T-cell (primary cell): ENCODE measurements at places on chromosomes 1 and 21.

GRCh38 chr1:235105051-235106043 lies 23.3 kb downstream of the TOMM20 start:
- H3K4me1 ChIP-seq, result peaks cover 19% of the 10 kb centered on the region
- H3K27ac ChIP-seq, result peak overlapping the region; percentile 49
- H3K4me3 ChIP-seq, result peak overlapping the region; percentile 16
- peaks cover 27% of the 10 kb centered on the region for H3K36me3 ChIP-seq
- DNase-seq, result no peak

GRCh38 chr1:109438798-109439297 lies 12.6 kb upstream of the PSMA5 start:
- H3K36me3 ChIP-seq, result no peaks in the 10 kb centered on the region
- H3K4me3 ChIP-seq, result no peak overlapping the region
- no peak for DNase-seq
- H3K27ac ChIP-seq, result no peak overlapping the region

- no peak overlapping the region for H3K27ac ChIP-seq
- H3K4me3 ChIP-seq, result no peak overlapping the region
- H3K36me3 ChIP-seq, result no peaks in the 10 kb centered on the region
- no peaks in the 10 kb centered on the region for H3K27me3 ChIP-seq
- H3K4me1 ChIP-seq, result no peaks in the 10 kb centered on the region
Observed at GRCh38 chr1:12113433-12114339, 50.6 kb downstream of the TNFRSF8 start.

- H3K27ac ChIP-seq, result no peak overlapping the region
- H3K27me3 ChIP-seq, result no peaks in the 10 kb centered on the region
- peaks cover 37% of the 10 kb centered on the region for H3K4me1 ChIP-seq
- no peaks in the 10 kb centered on the region for H3K36me3 ChIP-seq
- DNase-seq, result no peak
Observed at GRCh38 chr1:155253208-155253607, 2.1 kb downstream of the ENTREP3 start.

- no peak overlapping the region for H3K27ac ChIP-seq
- no peaks in the 10 kb centered on the region for H3K4me1 ChIP-seq
- no peak for DNase-seq
- H3K27me3 ChIP-seq, result peaks cover 2% of the 10 kb centered on the region
- H3K36me3 ChIP-seq, result no peaks in the 10 kb centered on the region
- H3K4me3 ChIP-seq, result no peak overlapping the region
Observed at GRCh38 chr1:55444667-55445066, 229.5 kb upstream of the USP24 start.

GRCh38 chr21:39263372-39263771 lies 50.1 kb downstream of the BRWD1 start:
- H3K36me3 ChIP-seq, result peaks cover 67% of the 10 kb centered on the region
- no peaks in the 10 kb centered on the region for H3K27me3 ChIP-seq
- H3K27ac ChIP-seq, result no peak overlapping the region
- no peak for DNase-seq

DNA sequence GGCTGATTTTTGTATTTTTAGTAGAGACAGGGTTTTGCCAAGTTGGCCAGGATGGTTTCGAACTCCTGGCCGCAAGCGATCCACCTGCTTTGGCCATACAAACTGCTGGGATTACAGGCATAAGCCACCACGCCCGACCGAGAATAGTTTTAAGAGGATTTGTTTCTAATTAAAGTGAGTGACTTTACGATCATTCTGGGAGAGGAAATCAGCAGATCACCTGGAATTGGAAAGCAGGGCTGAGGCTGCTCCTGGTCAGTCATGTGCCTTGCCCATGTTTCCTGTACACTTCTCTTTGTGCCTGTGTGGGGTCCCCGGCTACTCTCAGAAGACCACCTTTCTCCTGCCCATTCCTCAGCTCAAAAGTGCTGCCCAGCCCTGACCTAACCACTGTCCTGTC lies 33.9 kb downstream of the ZBTB8B start:
- DNase-seq, result no peak
- H3K36me3 ChIP-seq, result no peaks in the 10 kb centered on the region
- H3K4me3 ChIP-seq, result no peak overlapping the region

- no peak within 1 kb of the TSS for H3K4me3 ChIP-seq
- no peaks in the 10 kb centered on the region for H3K27me3 ChIP-seq
- peaks cover 14% of the 10 kb centered on the region for H3K36me3 ChIP-seq
Observed at GRCh38 chr1:1331068-1331965, at the start of gene TAS1R3. Gene TAS1R3, plus strand, starts transcription at chr1:1331280. Its CDS starts 66 bp downstream, at chr1:1331346.

DNA sequence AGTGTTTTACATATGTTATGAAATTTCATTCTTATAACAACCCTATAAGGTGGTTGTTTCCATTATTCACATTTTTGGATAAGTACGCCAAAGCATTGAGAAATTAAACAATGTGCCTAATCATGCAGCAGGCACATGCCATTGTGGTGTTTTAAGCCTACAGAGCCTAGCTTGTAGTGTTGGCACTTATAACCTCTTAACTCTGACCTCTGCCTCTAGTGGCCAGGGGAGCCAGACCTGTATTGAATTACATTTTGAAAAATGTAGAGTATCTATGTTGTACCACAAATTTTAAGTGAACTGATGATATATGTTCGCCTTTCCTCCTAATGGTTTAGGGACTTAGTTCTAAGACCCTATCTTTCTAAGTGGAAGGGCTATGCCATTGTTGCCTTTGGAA lies 61.0 kb downstream of the KCNK2 start:
- no peaks in the 10 kb centered on the region for H3K4me1 ChIP-seq
- no peak overlapping the region for H3K27ac ChIP-seq
- no peak overlapping the region for H3K4me3 ChIP-seq
- H3K27me3 ChIP-seq, result no peaks in the 10 kb centered on the region
- DNase-seq, result no peak

- DNase-seq, result no peak
- H3K27me3 ChIP-seq, result peaks cover 2% of the 10 kb centered on the region
- no peak overlapping the region for H3K4me3 ChIP-seq
- H3K27ac ChIP-seq, result no peak overlapping the region
Observed at GRCh38 chr1:203379825-203380224, 28.9 kb upstream of the FMOD start.

- no peaks in the 10 kb centered on the region for H3K36me3 ChIP-seq
- no peaks in the 10 kb centered on the region for H3K4me1 ChIP-seq
- DNase-seq, result no peak
- no peak overlapping the region for H3K4me3 ChIP-seq
- no peaks in the 10 kb centered on the region for H3K27me3 ChIP-seq
- no peak overlapping the region for H3K27ac ChIP-seq
Observed at GRCh38 chr1:78078358-78078757, 32.6 kb downstream of the GIPC2 start.

DNA sequence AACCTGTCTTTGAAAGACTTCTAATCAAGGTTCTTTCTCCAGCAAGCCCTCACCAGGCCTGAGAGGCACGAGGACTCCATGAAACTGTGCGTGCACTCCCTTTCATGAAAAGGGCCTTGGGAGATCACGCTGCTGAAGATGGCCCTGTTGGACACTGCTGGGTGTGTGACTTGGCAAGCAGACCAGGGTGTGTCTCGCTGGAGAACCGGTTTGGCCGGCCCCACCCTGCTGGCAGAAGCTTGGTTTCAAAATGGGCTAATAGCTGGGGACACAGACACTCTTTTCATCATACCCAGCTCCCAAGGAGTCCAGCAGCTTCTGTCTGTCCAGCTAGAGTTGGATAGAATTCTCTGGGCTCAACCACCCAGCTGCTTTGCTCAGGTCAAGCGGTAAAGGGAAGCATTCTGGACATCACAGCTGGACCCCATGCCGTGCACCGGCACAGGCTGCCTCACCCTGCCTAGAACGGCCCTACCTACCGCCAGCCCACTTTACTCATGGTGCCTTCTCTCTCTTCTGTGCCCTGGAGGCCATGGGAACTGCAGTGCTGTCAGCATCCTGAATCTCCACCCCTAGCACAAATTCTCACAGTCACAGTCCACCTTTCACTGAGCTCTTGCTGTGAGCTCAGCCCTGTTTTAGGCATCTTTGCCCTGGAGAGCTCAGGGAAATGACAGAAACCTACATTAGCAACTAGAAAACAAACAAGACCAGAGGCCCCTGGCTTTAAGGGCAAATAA lies 24.6 kb downstream of the PKP1 start:
- no peaks in the 10 kb centered on the region for H3K27me3 ChIP-seq
- no peak for DNase-seq
- no peak overlapping the region for H3K27ac ChIP-seq
- H3K4me3 ChIP-seq, result no peak overlapping the region

GRCh38 chr1:33282791-33283190 lies 26.5 kb downstream of the ZNF362 start:
- H3K27me3 ChIP-seq, result no peaks in the 10 kb centered on the region
- DNase-seq, result no peak
- no peak overlapping the region for H3K27ac ChIP-seq
- no peaks in the 10 kb centered on the region for H3K4me1 ChIP-seq
- no peak overlapping the region for H3K4me3 ChIP-seq

DNA sequence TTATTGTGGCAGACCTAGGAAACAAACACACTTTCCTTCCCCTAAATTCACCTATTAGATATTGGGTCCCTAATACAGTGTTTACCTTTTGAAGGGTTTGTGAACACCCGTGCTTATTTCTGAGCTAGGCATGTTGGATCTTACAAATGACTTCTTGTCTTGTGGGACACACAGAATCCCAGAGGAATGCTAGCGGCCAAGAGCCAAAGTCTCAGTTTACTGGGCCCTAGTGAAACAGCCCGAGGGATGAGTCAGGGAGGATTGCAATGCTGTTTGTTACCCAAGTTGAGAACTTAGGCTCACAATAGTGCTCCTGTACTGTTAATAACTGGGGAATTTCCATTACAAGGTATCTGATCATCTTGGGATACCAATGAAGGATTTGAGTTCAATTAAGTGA lies 100.1 kb upstream of the AKT3 start:
- H3K27ac ChIP-seq, result no peak overlapping the region
- no peaks in the 10 kb centered on the region for H3K36me3 ChIP-seq
- H3K27me3 ChIP-seq, result peaks cover 7% of the 10 kb centered on the region

DNA sequence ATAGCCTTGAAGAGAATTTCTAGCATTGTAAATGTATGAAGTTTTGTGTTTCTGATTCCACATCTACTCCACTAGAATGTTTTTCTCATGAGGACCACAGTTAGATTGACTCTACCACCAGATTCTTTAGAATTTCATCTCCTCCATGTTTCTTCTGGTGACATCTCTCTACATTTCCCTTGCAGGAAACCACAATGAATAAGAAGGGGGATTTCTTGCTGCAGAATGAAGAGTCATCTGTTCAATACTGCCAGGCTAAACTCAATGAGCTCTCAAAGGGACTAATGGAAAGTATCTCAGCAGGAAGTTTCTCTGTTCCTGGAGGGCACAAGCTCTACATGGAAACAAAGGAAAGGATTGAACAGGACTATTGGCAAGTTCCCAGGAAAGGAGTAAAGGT lies 18.6 kb downstream of the GBP6 start:
- no peaks in the 10 kb centered on the region for H3K4me1 ChIP-seq
- H3K36me3 ChIP-seq, result no peaks in the 10 kb centered on the region

DNA sequence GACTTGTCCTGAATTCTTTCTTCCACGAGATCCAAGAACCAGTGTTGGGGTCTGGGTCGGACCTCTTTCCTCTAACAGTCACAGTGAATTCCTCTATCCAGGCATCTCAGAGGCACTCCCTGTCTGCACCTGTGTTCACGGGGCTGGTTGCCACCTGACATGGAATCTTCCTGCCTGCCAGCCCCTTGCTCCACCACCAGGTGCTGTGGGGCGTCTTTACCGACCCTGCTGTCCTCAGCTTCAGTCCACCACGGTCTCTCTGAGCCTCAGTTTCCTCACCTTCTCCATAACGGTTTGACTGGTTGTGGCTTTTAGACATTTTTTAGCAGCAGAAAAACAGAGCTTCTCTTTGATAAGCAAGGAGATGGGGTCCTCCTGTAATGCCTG lies 62.7 kb downstream of the SDC3 start:
- no peaks in the 10 kb centered on the region for H3K4me1 ChIP-seq
- H3K27me3 ChIP-seq, result peaks cover 4% of the 10 kb centered on the region
- DNase-seq, result no peak
- H3K27ac ChIP-seq, result no peak overlapping the region

GRCh38 chr1:32400876-32401631 lies 6.8 kb upstream of the BSDC1 start:
- no peak overlapping the region for H3K27ac ChIP-seq
- H3K36me3 ChIP-seq, result no peaks in the 10 kb centered on the region
- no peak overlapping the region for H3K4me3 ChIP-seq
- H3K27me3 ChIP-seq, result no peaks in the 10 kb centered on the region

- peaks cover 24% of the 10 kb centered on the region for H3K36me3 ChIP-seq
- no peaks in the 10 kb centered on the region for H3K27me3 ChIP-seq
- H3K27ac ChIP-seq, result peak overlapping the region; percentile 61
- H3K4me3 ChIP-seq, result peak overlapping the region; percentile 65
Observed at GRCh38 chr1:9687120-9687873, 35.8 kb downstream of the PIK3CD start.

- peak overlapping the region; percentile 56 for H3K27ac ChIP-seq
- peak overlapping the region; percentile 77 for H3K4me3 ChIP-seq
- DNase-seq, result no peak
- H3K27me3 ChIP-seq, result peaks cover 6% of the 10 kb centered on the region
- H3K4me1 ChIP-seq, result peaks cover 15% of the 10 kb centered on the region
Observed at GRCh38 chr1:24186031-24186710, 918 bp downstream of the IFNLR1 start.

DNA sequence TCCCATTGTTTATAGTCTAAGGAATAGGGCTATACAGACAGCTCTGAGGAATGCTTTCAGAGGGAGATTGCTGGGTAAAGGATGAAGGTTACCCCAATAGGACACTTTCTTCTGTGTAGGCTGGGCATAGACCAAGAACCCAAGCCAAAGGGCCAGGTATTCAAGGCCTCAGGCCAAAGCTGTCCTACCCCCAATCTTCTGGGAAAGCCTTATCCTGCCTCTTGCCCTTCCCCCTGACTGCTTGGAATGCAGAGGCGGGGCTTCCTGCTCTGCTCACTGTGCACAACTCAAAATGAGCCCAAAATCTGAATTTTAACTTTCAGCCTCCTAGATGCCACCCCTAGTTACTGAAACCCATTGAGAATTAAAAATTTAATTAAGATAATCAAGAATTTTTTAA lies 2.2 kb downstream of the OR10Z1 start:
- H3K27me3 ChIP-seq, result no peaks in the 10 kb centered on the region
- no peaks in the 10 kb centered on the region for H3K4me1 ChIP-seq
- H3K27ac ChIP-seq, result no peak overlapping the region
- no peak overlapping the region for H3K4me3 ChIP-seq
- DNase-seq, result no peak
- H3K36me3 ChIP-seq, result no peaks in the 10 kb centered on the region

DNA sequence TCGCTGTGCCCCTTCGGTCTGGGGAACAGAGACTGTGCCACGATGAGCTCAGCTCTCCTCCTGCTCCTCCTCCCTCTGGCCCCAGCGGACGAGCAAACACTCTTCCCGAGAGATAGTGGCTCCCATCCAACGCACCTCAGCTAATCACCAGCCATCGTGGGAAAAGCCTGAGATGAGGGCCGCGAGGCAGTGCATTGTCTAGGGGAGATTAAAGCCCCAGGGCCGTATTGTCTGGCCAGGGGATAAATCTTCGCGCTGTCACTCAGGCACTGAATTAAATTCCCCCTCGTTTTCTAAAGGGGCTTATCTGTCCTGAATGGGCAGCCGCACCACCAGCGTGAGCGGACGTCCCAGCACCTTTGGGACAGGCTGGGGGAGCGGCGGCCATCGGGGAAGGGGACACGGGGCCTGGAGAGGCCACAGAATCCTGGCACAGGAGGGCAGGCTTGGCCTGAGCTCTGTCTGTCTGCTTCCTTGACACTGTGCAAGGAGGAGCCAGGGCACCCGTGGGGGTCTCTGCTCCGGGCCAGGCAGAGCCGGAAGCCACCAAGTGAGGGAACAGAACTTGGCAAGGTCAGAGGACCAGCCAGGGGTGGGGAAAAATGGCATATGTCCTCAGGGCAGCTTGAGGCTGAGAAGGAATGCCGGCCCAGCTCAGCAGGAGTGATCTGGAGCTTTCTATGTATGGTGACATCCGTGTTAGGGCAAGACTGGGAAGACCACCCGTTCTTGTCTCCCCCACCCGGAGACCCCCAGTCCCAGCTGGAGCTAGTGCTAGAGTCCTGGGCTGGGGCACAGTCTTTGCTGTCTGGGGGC lies 32.3 kb downstream of the PRDM16 start:
- H3K4me3 ChIP-seq, result no peak overlapping the region
